ENCODE measurements at places on chromosomes 2 and 18.

GRCh38 chr2:128298286-128298685, 20.4 kb downstream of the HS6ST1 start:
- DNase-seq = no peak

DNA sequence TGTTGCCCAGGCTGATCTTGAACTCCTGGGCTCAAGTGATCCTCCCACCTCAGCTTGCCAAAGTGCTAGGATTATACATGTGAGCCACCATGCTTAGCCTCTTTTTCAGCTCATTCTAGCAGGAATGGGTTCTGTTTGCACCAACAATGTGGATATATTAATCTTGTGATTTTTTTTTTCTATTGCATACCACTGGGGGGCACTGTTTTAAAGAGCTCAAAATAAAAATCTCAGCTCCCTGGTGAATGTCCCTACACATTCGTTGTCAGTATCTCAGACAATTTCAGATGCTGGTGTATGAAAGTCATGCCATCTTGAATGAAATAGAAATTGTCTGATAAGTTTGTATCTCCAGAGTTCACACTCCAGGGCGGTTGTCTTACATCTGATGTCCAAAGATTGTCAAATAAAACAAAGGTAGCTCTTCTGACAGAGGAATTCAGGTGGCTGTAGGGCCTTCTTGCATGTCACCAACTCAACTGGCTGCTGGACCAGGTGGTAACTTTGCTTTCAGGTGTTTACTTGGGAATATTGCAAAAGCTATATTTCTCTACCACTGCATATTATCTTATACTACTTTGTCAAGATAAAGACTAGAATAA, 3.1 kb upstream of the MATN3 start:
- DNase-seq = no peak

DNA sequence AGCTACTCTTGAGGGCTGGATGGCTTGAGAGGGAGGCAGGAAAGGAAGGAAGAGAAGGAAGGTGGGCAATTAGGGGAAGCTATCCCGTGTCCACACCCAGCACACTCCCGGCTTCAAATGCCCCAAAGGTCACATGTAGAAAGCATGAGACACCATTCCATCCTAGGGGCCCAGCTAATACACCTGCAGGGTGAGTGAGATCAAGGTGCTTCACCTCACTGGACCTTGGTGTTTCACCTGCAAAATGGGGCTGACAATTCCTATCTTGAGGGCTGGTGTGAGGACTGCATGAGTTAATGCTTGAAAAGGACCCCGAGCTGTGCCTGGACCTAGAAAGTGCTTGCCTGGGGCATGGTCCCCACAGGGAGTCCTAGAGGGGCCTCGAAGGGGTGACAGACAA, 50.8 kb upstream of the SMAD7 start:
- no peak for DNase-seq

DNA sequence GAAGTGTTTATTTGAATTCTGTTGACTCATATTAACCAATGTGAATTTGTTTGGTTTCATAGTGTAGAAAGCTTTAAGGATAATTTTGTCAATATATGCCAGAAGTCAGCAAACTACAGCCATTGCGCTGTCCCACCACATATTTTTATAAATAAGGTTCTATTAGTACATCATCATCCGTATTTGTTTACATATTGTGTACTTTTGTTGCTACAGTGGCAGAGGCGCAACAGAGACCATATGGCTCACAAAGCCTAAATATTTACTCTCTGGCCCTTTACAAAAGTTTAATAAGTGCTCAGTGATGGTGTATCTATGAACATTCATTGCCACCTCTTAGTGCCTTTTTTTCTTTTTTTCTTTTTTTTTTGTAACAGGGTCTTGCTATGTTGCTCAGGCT, 6.4 kb downstream of the ERLEC1 start:
- DNase-seq = no peak

- DNase-seq = no peak
Observed at GRCh38 chr18:62460851-62461300, 61.9 kb upstream of the ZCCHC2 start.

DNA sequence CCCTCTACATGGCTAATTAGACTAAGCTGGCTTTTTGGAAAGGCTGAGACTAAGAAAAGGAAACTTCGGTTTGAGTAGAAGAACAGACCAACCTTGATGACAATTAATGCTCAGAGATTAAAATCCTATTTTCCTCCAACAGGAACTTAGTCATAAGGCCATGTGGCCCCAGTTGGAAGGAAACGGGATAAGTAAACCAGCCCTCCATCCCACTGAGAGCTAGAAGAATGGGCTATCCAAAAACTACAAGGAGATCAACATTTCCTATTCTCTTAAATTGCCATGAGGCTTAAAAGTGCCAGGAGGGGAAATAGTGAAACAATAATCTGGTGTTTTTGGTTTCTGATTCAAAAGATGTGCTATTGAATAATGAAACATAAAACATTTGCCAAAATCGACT, 216.6 kb downstream of the PAX3 start:
- DNase-seq = no peak

- DNase-seq = no peak
Observed at GRCh38 chr18:24611075-24611474, 150.6 kb downstream of the HRH4 start.

DNA sequence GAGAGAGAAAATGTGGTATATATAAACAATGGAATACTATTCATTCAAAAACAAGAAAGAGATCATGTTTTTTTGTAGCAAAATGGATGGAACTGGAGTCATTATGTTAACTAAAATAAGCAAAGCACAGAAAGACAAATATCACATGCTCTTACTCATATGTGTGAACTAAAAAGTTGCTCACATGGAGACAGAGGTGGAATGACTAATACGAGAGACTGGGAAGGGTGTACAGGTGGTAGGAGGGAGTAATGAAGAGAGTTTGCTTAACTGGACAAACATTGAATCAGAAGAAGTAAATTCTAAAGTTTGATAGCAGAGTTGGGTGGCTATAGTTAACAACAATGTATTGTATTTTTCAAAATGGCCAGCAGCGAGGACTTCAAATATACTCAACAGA, 1080.7 kb upstream of the CHAC2 start:
- DNase-seq = no peak

- no peak for DNase-seq
Observed at GRCh38 chr2:17251171-17251570, 267.1 kb downstream of the RAD51AP2 start.

- DNase-seq = no peak
Observed at GRCh38 chr2:220670511-220670910, 901.6 kb downstream of the EPHA4 start.

DNA sequence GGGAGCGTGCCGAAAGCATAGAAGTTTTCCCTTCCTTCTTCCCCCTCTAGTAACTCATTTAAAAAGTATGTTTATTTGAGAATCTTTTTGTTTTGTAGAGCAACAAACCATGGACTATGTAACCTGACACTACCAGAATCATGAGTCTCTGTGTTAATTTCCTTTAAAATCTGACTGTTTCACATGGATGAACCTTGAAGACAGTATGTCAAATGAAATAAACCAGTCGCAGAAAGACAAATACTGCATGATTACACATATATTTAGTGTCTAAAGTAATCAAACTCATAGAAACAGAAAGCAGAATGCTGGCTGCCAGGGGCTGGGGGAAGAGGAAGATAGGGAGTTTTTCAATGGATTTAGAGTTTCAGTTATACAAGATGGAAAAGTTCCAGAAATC, 32.3 kb downstream of the PTPN2 start:
- no peak for DNase-seq

Data from activated CD4-positive, alpha-beta T cell treated with anti-CD3 and anti-CD28 coated beads, Interleukin-2, amount 50 U/mL, for 24 hours (primary cell).